ENCODE measurements at places on chromosomes 11 and 22. TPM values are rescaled to one million over a fixed set of nuclear protein-coding genes. Genes with fewer than 3 reads are reported as not detected.

LINC01488 gene
- not detected for total RNA-seq

FERMT3 gene
- 210 TPM for total RNA-seq

SAA4 gene
- not detected for total RNA-seq

TYR gene
- total RNA-seq: not detected

ARVCF gene
- 0.75 TPM for total RNA-seq

ETS1 gene
- 488 TPM for total RNA-seq

MUC5B gene
- not detected for total RNA-seq

OR6T1 gene
- not detected for total RNA-seq

KIRREL3 gene
- not detected for total RNA-seq

OR5A1 gene
- total RNA-seq: not detected

EMSY gene
- total RNA-seq: 34.1 TPM

C11orf91 gene
- 0.32 TPM for total RNA-seq

HEPN1 gene
- not detected for total RNA-seq

TPBGL gene
- total RNA-seq: 0.18 TPM

PGA5 gene
- not detected for total RNA-seq

CCDC89 gene
- total RNA-seq: 0.43 TPM

TEX12 gene
- total RNA-seq: 0.27 TPM

ASCL2 gene
- 0.11 TPM for total RNA-seq

ATG13 gene
- total RNA-seq: 65.0 TPM

BEST1 gene
- total RNA-seq: not detected

RFPL2 gene
- 0.09 TPM for total RNA-seq

TRIM49 gene
- total RNA-seq: not detected

ADM2 gene
- total RNA-seq: 2.5 TPM

GATD1 gene
- total RNA-seq: 60.8 TPM

OSM gene
- total RNA-seq: 237 TPM

OR2AG1 gene
- not detected for total RNA-seq

DEFB131B gene
- not detected for total RNA-seq

THAP12 gene
- 57.5 TPM for total RNA-seq

CHADL gene
- 0.20 TPM for total RNA-seq

PACSIN3 gene
- 5.9 TPM for total RNA-seq

CDCA5 gene
- 91.5 TPM for total RNA-seq

PIH1D2 gene
- 0.59 TPM for total RNA-seq

JAM3 gene
- total RNA-seq: 1.7 TPM

SCGB1A1 gene
- not detected for total RNA-seq

RAB39A gene
- total RNA-seq: not detected

FOLR2 gene
- not detected for total RNA-seq

KIF18A gene
- total RNA-seq: 27.4 TPM

KRTAP5-7 gene
- 0.25 TPM for total RNA-seq

SYTL2 gene
- 29.0 TPM for total RNA-seq

SLN gene
- total RNA-seq: not detected

OAF gene
- total RNA-seq: 2.3 TPM

OR5B12 gene
- total RNA-seq: not detected

MRGPRX4 gene
- not detected for total RNA-seq

PHLDA2 gene
- 6.3 TPM for total RNA-seq

SLCO2B1 gene
- total RNA-seq: 0.05 TPM

LGALS12 gene
- total RNA-seq: 0.14 TPM

All from T-helper 2 cell treated with Interferon-gamma antibody and Interleukin-4, amounts not matched to agents 100 ng/mL and 5 ng/mL, for 36 hours (primary cell).